ENCODE measurements at places on chromosomes 16 and 17.
A peak's percentile ranks its signal among the peaks of the same experiment; 100 is the strongest.

DNA sequence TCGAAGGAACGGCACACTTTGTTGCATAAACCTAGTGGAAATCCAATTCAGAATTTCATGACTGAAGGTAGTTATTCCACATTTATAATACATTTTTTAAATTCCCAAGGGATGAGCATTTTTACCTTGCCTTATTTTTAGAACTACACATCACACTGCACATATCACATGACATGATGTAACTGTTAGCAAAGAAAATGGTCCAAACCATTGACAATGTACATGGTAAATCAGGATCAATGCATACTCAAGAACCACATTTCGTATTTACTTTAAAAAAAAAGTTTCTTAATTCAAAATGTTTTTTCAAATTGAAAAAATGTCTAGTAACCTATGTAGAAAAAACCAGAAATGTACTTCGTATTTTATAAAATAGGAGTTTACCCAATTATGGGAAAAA is 2.5 kb downstream of the KANSL1 start:
- DNase-seq: no peak

DNA sequence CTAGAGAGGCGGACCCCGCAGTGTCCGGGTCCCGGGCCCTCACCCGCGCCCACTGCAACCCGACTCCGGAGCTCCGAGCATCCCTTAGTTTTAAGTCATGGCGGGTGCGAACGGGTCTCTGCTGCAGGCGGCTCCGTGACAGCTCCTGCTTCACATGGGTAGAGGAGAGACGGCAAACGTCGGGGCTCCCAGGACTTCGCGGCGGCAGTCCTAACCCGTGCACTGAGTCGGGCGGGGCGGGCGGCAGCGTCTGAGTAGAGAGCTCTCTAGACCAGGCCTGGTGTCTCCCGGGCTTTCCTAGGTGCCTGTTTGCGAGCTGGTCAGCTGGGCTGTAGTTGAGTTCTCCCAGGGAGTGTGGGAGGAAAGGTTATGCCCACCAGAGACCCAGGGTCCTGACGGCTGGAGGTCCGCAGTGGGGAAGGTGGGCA is 345 bp downstream of the TSC2 start:
- no peak for DNase-seq

DNA sequence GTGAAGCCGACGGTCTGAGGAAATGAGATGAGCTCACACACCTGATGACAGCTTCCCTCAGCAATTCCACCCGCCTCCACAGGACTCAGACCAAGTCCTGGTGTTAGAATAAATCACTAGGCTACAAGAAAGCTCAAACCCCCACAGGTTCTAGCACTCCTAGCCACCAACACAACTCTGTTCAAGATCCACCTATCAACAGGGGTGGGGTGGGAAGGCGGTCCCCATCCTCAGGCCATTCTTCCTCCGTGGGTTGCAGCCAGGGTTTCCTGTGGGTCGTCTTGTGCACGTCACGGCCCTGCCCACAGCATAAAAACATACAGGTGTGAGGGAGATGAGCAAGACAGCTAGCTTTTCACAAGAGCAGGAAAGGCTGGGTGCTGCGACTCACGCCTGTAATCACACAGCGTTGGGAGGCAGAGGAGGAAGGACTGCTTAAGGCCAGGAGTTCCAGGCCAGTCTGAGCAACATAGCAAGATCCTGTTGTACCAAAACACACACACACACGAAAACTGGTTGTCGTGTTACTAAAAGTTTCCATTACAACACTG is 81.1 kb downstream of the ANKRD11 start:
- no peak for DNase-seq

DNA sequence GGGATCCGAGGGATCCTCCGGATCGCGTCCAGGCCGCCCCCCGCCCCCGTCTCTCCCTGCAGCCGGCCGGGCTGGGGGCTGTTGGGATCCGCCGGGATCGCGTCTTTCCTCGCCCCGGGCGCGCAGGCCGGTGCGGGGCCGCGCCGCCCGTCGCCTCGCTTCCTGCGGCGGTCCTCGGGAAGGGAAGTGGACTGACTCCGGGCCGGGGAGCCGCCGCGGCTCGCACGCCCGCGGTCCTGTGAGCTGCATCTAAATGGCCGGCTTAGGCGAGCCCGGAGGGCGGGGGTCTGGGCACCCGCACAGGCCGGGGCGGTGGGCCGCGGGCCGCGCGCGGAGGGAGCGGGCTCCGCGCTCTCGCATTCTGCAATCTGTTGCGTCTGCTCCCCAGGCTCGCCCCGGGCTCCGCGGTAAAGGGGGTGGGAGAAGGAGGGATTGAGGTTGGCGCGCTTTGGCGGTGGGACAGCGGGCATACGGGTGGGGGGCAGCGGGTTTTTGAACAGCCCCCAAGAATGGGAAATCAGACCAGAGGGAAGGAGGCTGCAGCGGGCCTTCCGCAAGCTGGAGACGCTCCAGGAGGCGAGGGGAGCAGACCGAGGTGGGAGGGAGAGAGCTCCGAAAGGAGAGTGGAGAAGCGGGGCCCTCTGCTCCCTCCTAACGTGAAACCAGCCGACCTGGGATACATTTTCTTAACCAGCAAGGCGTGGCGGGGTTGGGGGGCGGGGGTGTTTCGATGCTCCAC is 2.2 kb downstream of the TMEM132E start:
- DNase-seq: no peak

- DNase-seq: no peak
Measured at GRCh38 chr16:65749506-65749905, 617.0 kb upstream of the CDH5 start.

GRCh38 chr17:64148017-64148631 is 18.2 kb upstream of the ERN1 start:
- DNase-seq: no peak

DNA sequence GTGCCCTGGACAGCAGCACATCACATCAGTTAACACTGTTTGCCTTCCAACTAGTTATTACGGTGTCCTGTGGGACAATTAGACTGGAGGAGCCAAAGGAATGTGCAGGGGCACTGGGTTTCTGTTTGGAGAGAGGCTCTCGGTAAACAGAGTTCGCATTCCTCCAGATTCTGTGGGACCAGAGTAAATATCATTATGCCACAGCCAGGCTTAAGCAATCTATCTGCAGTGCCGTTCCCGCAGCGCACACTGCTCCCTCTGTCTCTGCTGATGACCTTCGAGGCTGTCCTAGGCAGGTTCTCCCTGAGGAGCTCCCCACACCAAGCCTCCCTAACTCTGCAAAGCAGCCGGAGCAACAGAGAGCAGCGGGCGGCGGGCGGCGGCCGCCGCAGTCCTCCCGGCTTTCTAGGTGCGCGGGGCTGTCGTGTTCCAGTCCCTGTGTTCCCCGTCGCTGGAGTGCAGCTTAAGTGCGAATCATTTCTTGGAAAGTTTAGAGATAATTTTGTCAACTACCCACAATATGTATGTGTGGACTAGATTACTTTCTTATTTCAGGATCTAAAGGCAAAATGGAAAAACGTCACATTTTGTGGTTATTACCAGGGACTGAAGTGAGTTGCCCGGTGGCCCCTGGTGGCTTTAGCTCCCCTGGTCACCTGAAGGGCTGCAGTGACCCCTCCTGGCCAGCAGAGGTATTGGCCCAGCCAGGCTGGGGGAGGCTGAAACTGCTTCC is 43.3 kb downstream of the PGS1 start:
- DNase-seq: peak; percentile 88

GRCh38 chr16:1788708-1789100 is 4.8 kb downstream of the IGFALS start:
- DNase-seq: no peak

DNA sequence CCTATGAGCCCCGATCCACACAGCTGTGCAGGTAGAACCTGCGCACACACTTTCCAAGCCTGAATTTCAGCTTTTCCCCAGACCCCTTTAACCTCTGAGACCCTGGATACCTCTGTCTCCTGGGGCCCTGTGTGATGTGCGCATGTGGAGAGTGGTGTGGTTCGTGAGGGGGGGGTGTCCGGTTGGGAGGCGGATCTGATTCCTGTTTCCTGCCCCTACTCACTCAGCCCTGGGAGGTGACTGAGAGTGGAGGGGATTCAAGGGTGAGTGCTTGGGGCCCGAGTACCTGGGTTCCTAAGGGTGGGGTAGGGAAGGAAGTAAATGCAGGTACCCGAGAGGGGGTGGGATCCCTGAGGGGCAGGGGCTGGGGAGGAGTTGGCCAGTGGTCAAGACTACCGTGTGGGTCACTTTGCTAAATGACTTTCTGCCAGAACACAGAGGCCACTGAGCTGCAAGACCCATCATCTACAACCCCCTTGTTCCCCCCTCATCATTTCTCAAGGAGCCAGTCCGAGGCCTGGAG is 621 bp downstream of the ARHGEF15 start:
- DNase-seq: no peak

- no peak for DNase-seq
Measured at GRCh38 chr16:49478616-49479015, 105.0 kb downstream of the C16orf78 start.

DNA sequence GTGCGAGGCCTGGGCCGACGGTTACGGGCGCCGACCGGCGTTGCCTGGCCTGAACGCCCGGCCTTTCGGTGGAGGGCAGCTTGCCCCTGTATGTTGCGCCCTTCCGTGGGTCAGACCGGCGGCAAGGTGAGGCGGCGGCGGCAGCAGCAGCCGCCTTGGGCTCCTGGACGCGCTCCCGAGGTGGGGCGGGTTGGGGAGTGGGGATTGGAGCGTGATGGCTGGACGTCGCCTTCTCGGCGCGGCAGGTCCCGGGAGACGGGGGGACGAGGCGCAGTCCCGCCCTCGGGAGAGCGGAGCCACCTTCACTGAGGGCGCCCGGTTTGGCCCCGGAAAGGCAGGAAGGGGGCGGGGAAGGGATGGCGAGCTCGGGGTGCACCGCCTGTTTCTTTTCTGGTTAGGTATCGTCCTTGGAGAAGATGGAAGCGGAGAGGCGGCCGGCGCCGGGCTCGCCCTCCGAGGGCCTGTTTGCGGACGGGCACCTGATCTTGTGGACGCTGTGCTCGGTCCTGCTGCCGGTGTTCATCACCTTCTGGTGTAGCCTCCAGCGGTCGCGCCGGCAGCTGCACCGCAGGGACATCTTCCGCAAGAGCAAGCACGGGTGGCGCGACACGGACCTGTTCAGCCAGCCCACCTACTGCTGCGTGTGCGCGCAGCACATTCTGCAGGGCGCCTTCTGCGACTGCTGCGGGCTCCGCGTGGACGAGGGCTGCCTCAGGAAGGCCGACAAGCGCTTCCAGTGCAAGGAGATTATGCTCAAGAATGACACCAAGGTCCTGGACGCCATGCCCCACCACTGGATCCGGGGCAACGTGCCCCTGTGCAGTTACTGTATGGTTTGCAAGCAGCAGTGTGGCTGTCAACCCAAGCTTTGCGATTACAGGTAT is 671 bp downstream of the DGKE start:
- peak; percentile 64 for DNase-seq

- no peak for DNase-seq
Measured at GRCh38 chr17:72654706-72655105, 437.8 kb downstream of the SLC39A11 start.

GRCh38 chr16:46620266-46621005 is 743 bp downstream of the SHCBP1 start:
- peak; percentile 40 for DNase-seq

GRCh38 chr17:63516910-63517824 is 6.0 kb upstream of the KCNH6 start:
- DNase-seq: no peak

- no peak for DNase-seq
Measured at GRCh38 chr16:2384426-2384825, 43.9 kb upstream of the ABCA3 start.

DNA sequence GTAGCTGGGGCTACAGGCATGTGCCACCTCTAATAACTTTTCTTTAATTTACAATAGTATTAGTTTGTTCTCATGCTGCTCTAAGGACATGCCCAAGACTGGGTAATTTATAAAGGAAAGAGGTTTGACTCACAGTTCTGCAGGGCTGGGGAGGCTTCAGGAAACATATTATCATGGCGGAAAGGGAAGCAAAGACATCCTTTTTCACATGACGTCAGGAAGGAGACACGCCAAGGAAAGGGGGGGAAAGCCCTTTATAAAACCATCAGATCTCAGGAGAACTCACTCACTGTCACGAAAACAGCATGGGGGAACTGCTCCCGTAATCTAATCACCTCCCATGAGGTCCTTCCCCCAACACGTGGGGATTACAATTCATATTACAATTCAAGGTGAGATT is 18.3 kb downstream of the IL4R start:
- DNase-seq: no peak

DNA sequence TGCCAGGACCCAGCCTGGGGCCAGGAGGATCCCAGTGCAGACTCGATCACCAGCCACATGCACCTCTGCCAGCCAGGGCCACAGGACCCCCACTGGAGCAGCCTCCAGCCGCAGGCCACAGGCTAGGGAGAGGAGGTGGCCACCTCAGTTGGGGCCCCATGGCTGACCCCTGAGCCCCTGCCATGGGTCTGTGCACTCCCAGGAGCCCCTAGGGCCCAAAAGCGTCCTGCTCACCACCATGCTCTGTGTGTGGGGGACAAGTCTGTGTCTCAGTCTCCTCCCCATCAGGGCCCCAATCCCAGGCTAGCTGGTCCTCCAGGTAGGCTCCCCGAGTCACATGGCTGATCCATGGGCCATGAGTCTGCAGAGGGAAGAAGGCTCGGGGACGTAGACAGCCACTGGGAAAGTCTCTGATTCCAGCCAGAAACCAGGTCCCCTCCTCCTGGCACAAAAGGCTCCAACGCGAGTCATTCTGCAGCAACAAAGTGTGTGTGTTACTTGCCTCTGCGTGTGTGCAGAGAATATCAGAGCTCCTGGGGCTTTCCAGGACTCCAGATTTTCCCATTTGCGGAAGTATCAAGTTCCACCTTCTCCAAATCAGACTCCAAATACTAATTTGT is 6.1 kb upstream of the PRSS8 start:
- DNase-seq: no peak

DNA sequence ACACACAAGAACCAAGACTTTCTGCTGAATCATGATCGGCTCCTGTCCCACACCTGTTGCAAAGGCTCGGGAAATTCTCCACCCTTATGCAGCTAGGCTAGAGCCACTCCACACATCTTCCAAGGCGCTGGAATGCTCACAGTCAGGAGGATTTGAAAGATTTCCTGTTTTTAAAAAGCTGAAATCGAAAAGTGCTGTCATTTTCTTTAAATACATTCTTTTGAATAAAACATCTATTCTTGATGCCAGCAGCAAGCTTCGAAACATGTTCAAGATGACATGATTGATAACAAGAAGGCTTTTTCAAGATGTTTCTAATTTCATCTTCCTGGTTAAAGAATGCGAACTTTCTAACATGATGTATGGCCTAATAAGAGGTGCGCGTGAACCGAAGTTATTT is 219.7 kb upstream of the CDH5 start:
- DNase-seq: no peak

DNA sequence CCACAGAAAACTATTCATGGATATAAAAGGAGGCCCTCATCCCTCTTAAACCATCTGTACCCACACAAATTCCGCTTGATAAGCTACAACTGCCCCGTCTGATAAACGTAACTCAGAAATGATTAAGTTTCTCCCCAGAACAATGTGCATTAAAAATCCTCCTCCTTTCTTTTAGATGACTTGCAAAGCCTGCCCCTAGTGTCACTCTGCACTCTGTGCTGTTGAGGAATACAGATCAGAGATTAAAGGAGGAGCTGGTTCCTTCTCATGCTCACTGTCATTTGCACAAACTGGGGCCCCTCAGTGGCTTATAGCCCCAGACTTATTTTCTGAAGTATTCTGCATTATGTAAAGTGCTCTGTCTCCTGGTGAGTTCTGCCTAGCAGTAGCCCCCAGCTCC is 33.3 kb downstream of the CDRT15 start:
- DNase-seq: no peak

GRCh38 chr16:50502616-50503011 is 45.6 kb upstream of the NKD1 start:
- DNase-seq: no peak

GRCh38 chr17:35052780-35053179 is 10.7 kb downstream of the RFFL start:
- DNase-seq: no peak
